Endothelial cell of umbilical vein (primary cell): ENCODE measurements at places on chromosomes 4 and X. TPM values are rescaled to one million over a fixed set of nuclear protein-coding genes. Genes with fewer than 3 reads are reported as not detected.

The MAGEA2 gene
- total RNA-seq: not detected in 2 replicates

The SSX4 gene
- not detected in 2 replicates for total RNA-seq

The MAGEA11 gene
- not detected in 2 replicates for total RNA-seq

The SERTM2 gene
- not detected in 2 replicates for total RNA-seq

The CDKL2 gene
- total RNA-seq: 0.55 and 0.99 TPM in 2 replicates

The ERVMER34-1 gene
- total RNA-seq: not detected in 2 replicates
